NCI-H526 (cell line): ENCODE measurements at places on chromosomes 11 and 22.

DNA sequence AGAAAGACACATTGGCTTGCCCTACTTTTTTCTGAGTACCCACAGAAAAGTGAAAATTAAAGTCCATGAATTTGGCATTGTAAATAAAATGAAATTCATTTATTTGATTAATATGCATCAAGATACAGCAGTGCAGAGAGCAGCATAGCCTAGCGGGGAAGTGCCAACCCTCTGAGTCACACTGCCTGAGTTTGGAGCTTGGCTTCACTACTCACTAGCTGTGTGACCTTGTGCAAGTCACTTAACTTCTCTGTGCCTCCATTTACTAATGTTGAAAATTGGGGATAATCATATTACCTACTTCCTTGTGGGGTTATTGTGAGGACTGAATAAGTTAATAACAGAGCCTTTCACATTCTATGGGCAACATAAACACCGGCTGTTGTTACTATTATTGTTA is 111.5 kb upstream of the CSNK2A3 start:
- DNase-seq, result no peak

GRCh38 chr11:4636136-4636535 is 1.1 kb upstream of the OR51D1 start:
- no peak for DNase-seq

- DNase-seq, result no peak
Measured at GRCh38 chr11:65611758-65612603, 2.0 kb downstream of the MAP3K11 start.

DNA sequence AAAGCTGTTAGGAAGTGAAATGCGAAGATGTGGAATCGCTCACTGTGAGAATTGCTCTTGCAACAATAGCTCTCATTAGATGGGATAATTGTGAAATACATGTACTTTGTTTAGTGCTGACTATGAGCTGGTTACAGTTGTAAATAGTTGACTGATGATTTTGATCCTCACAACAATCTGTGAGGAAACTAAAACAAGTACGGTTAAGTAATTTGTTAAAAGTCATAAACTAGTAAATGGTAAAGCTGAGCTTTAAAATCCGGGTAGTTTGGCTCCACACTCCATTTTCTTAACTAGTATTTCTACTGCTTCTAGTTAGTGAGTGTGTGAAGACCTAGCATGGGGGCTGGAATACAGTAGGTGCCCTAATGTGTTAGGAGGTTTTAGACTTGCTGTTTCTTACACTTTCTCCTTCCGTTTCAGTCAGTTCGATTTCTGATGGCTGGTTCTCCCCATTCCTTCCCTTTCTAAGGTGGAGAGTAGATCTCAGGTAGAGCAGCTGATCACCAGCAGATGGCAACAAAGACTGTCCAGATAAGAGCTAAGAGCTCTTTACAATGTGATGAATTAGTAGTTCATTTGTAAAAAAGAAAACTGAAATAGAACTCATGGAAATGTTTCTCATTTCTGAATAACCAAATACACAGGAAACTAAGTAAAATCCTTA is 16.3 kb upstream of the CYP2R1 start:
- DNase-seq, result peak; percentile 66

DNA sequence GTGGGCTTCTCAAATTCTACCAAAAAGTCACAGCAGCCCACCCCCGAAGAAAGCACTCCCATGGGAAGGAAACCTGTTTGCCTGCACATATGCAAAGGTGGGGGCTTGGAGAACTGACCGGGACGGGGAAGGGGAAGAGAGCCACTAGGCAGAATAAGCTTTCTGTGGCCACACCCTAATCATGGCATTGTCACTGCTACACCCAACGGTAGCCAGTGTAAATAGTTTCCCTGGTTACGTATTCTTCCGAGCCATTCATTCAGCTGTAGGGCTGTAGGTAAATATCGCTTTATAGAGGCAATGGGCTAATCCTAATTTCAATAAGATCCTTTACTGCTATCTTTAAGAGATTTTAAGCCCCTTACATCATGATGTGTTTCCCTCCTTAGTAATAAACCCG is 61.7 kb downstream of the PRDM11 start:
- DNase-seq, result peak; percentile 84

GRCh38 chr22:36767035-36767775 is 8.7 kb downstream of the IFT27 start:
- DNase-seq, result no peak
